ENCODE measurements at places on chromosomes 13 and 19. TPM values are rescaled to one million over a fixed set of nuclear protein-coding genes. Genes with fewer than 3 reads are reported as not detected.

GRCh38 chr13:106343836-106344235 lies 191.6 kb downstream of the EFNB2 start:
- H3K27me3 ChIP-seq = peaks cover 22% of the 10 kb centered on the region
- no peak overlapping the region for H3K27ac ChIP-seq
- no peaks in the 10 kb centered on the region for H3K36me3 ChIP-seq
- H3K4me1 ChIP-seq = no peaks in the 10 kb centered on the region
- no peak overlapping the region for H3K4me3 ChIP-seq

- H3K4me1 ChIP-seq = peaks cover 6% of the 10 kb centered on the region
- peaks cover 4% of the 10 kb centered on the region for H3K36me3 ChIP-seq
- DNase-seq = no peak
- no peak overlapping the region for H3K4me3 ChIP-seq
These were observed 37.2 kb downstream of the STK24 start for GRCh38 chr13:98539666-98540065.

DNA sequence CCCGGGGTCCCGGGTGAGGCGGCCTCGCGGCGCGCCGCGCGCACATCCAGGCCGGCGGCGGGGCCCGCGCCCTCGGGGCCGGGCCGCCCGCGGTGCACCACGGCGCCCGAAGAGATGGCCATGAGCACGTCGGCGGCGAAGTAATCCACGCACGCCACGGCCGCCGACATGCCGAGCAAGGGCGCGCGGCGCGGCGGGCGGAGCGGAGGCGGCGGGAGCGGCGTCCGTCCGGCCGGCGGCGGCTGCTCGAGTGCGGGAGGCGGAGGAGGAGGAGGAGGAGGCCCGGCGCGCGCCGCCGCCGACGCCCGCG lies at the start of gene KLF16:
Gene KLF16, minus strand, starts transcription at position 252 of the 310 bp plus-strand sequence. Its CDS starts 82 bp downstream, at position 170.
- H3K27ac ChIP-seq = peak within 1 kb of the TSS; percentile 82
- H3K4me3 ChIP-seq = peak within 1 kb of the TSS; percentile 65
- DNase-seq = no peak
- H3K27me3 ChIP-seq = no peaks in the 10 kb centered on the region
- H3K4me1 ChIP-seq = peaks cover 46% of the 10 kb centered on the region

GRCh38 chr13:21813110-21813509 lies 142.2 kb downstream of the FGF9 start:
- no peaks in the 10 kb centered on the region for H3K36me3 ChIP-seq
- no peak overlapping the region for H3K27ac ChIP-seq
- no peak overlapping the region for H3K4me3 ChIP-seq
- H3K4me1 ChIP-seq = no peaks in the 10 kb centered on the region

GRCh38 chr13:25872481-25873241 lies 179.2 kb downstream of the SHISA2 start:
- no peak overlapping the region for H3K27ac ChIP-seq
- H3K4me3 ChIP-seq = no peak overlapping the region
- peaks cover 7% of the 10 kb centered on the region for H3K4me1 ChIP-seq
- no peaks in the 10 kb centered on the region for H3K36me3 ChIP-seq

- H3K27me3 ChIP-seq = no peaks in the 10 kb centered on the region
- peaks cover 28% of the 10 kb centered on the region for H3K36me3 ChIP-seq
- H3K4me1 ChIP-seq = no peaks in the 10 kb centered on the region
- no peak overlapping the region for H3K27ac ChIP-seq
These were observed 76.6 kb downstream of the DGKH start for GRCh38 chr13:42125046-42125445.

DNA sequence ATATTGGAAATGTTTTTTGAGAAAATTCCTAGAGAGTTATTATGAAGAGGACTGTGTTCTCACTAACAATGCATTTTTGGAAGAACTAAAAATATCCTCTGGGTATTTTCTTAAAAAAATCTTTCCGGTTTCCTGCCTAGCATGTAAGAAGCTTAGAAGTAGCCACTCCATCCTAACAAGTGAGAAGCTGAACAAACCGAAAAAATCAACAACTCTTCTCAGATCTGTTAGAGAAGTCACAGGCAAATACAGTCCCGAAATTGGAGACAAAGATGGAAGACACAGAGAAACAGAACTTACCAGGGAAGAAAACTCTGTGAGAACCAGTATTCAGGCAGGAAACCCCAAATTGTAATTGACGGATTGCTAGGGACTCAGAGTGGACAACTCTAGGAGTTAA lies 173.0 kb downstream of the KLF12 start:
- no peaks in the 10 kb centered on the region for H3K36me3 ChIP-seq
- no peak for DNase-seq
- H3K4me3 ChIP-seq = no peak overlapping the region
- H3K4me1 ChIP-seq = no peaks in the 10 kb centered on the region
- H3K27me3 ChIP-seq = no peaks in the 10 kb centered on the region
- no peak overlapping the region for H3K27ac ChIP-seq

DNA sequence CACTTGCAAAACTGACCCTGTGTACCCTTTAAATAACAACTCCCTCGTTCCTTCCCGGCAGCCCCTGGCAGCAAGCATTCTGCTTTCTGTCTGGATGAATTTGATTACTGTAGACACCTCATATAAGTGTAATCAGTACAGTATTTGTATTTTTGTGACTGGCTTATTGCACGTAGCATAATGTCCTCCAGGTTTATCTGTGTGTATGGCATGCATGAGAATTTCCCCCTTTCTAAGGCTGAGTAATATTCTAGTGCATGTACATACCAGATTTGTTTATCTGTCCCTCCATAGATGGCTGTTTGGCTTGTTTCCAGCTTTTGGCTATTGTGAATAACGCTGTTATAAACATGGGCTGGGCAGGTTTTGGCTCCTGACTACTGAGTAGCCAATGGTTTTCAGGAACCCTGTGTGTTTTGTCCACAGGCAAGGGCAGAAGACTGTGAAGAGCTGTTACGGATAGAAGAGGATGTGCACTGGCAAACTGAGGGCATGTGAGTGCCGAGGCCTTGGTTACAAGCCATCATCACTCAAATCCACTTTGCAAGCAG lies 98.0 kb downstream of the ESD start:
- no peaks in the 10 kb centered on the region for H3K36me3 ChIP-seq
- peak; percentile 21 for DNase-seq
- H3K4me3 ChIP-seq = no peak overlapping the region
- H3K27ac ChIP-seq = no peak overlapping the region
- peaks cover 16% of the 10 kb centered on the region for H3K4me1 ChIP-seq

DNA sequence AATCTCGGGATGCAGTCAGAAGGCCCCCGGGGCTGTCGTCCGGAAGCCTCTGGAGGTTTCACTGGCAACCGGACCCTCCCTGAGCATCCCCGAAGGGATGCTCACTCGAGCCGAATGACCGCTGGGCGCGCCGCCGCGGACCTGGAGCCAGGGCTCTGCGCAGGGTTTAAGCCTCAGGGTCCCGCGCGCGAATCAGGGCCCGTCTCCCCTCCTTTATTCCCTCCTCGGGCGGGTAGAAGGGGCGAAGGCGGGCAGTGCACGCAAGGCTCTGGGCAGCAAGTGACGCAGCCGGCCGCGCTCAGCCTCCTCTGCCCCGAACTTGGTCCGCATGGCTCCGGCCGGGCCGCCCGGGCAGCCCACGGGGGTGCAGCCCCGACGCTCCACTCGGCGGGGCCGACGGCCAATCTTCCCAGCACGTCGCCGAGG lies 572 bp downstream of the SHISA2 start:
- peak overlapping the region; percentile 19 for H3K27ac ChIP-seq
- no peaks in the 10 kb centered on the region for H3K36me3 ChIP-seq
- H3K4me1 ChIP-seq = peaks cover 36% of the 10 kb centered on the region
- peaks cover 74% of the 10 kb centered on the region for H3K27me3 ChIP-seq
- no peak for DNase-seq

- peak overlapping the region; percentile 73 for H3K27ac ChIP-seq
- H3K4me3 ChIP-seq = no peak overlapping the region
- H3K27me3 ChIP-seq = no peaks in the 10 kb centered on the region
- peaks cover 54% of the 10 kb centered on the region for H3K4me1 ChIP-seq
These were observed 54.4 kb downstream of the COL4A2 start for GRCh38 chr13:110361365-110361911.

Gene IL11
- polyA plus RNA-seq = 0.25 TPM

Gene ZNF552
- polyA plus RNA-seq = 1.7 TPM

Gene TEX26
- polyA plus RNA-seq = not detected

Gene APOC1
- 2.1 TPM for polyA plus RNA-seq

Gene CD37
- 3.9 TPM for polyA plus RNA-seq

Gene SULT2A1
- polyA plus RNA-seq = not detected

Gene FAM83E
- not detected for polyA plus RNA-seq

Gene FUT3
- not detected for polyA plus RNA-seq
